ENCODE measurements at places on chromosomes 12 and 14.

DNA sequence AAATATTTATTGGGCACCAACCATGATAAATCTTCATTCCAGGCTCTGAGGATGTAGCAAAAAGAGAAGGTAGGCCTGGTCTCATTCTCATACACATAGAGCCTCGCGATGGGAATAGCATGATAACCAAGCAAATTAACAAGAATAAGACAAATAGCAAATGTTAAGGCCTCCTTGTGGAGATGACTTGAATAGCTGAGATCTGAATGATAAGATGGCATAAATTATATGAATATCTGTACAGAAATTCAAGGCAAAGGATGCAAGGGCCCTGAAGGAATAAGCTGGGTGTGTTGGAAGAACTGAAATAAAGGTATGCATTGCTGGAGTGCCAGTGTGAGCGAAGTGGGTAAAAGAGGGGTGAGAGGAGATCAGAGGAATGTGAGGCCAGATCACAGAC, 114.8 kb downstream of the ALX1 start:
- DNase-seq = no peak

- DNase-seq = no peak
These were observed 12.4 kb upstream of the ITGB7 start for GRCh38 chr12:53219292-53219955.

- DNase-seq = no peak
These were observed 46.5 kb downstream of the LRCOL1 start for GRCh38 chr12:132563911-132564310.

DNA sequence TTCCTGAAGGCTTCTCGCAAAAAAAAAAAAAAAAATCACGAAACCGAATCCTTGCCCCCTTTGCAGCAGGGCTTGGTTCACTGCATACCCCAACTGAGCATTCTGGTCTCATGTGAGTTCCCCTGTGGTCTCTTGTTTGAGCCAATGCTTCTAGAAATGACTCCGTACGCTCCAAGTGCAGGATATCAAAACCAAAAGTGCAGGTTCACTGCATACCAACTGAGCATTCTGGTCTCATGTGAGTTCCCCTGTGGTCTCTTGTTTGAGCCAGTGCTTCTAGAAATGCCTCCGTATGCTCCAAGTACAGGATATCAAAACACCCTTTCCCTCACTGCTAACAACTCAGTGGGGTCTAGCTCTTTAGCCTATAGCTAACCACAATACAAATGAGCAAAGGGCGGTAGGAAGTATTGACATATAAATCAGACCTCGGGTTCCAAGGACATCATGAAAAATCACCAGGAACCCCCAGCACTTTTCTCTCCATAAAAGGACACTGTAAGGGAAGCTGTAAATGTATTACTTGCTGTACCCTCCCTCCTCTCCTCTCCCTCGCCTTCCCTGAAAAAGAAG, 206.3 kb upstream of the NOS1 start:
- DNase-seq = no peak

DNA sequence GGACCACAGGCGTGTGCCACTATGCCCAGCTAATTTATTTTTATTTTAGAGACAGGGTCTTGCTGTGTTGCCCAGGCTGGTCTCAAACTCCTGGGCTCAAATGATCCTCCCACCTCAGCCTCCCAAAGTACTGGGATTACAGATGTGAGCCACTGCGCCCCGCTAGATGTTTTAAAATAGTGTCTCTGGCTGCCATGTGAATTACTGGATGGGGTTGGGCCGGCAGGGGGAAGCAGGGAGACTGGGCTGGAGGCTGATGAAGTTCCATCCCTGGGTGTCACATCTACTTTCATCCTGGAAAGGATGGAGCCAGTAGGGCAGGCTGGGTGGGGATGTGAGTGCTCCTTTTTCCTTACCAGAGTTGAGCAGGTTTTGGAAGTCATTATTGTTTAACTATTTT, 46.1 kb downstream of the DNAH10 start:
- DNase-seq = no peak

DNA sequence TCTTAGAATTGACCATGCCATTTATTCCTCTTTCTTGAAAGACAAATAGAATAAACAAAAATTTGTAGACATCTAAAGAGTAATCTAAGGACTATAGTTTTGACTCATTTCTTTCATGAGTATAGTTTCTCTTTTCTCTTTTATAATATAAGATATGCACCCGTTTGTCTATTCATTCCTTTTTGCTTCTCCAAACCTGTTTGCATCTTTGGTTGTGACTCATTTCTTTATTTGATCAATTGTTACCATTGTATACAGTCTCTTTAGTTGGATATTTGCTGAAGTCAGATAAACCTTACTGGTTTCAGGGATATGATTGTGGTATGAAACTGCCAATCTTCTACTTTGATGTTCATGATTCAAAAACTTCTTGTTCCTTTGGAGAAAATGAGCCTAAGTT, 268.7 kb downstream of the FBXL14 start:
- DNase-seq = no peak

- DNase-seq = no peak
These were observed 54.3 kb downstream of the SVOP start for GRCh38 chr12:108966378-108967151.

GRCh38 chr12:6647083-6647604, at the start of gene ACRBP:
Gene ACRBP, minus strand, starts transcription at chr12:6647432. Its CDS starts 66 bp downstream, at chr12:6647366.
- DNase-seq = no peak
